ENCODE measurements at places on chromosomes 16 and 17.
A peak's percentile ranks its signal among the peaks of the same experiment; 100 is the strongest.

DNA sequence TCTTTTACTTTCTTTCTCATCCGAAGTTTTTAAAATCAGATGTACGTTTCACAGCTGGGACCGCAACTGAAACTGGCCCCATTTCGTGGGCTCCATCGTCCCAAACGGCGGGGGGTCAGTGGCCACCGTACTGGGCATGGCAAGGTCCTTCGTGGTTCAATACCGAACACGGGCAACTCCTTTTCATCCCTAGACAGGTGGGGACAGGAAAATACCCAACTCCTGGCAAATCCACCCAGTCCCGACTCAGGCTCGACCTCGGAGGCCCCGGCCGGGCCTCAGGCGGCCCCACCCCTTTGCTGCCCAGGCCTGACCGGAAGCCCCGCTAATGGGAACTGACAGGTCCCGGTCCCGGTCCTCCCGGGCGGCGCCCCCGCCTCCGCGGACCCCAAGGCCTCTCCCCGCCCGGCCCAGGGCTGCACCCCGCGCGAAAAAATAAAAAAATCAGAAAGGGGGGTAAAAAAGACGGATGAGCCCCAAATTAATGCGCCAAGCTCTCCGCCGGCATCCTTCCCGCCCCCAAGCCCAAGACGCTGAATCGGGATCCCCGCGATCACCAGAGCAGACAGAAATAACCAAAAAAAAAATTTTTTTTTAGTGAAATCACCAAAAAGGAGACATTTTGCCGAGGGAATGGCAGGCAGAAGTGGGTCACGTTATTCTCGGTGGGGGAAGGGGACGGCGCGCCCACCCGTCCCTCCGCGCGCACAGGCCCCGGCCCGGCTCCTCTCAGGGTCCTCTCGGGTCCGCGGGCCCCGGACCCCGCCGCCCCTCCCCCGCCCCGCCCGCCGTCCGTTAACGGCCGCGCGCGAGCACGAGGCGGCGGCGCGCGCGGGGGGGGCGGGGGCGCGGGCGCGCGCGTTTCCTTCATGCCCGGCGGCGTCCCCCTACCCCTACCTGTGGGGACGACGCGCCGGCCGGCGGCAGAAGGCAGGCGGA lies 562 bp downstream of the ZC3H7A start:
- DNase-seq, result peak; percentile 52

GRCh38 chr17:18968945-18969887 lies 17.3 kb downstream of the SLC5A10 start:
- DNase-seq, result no peak

DNA sequence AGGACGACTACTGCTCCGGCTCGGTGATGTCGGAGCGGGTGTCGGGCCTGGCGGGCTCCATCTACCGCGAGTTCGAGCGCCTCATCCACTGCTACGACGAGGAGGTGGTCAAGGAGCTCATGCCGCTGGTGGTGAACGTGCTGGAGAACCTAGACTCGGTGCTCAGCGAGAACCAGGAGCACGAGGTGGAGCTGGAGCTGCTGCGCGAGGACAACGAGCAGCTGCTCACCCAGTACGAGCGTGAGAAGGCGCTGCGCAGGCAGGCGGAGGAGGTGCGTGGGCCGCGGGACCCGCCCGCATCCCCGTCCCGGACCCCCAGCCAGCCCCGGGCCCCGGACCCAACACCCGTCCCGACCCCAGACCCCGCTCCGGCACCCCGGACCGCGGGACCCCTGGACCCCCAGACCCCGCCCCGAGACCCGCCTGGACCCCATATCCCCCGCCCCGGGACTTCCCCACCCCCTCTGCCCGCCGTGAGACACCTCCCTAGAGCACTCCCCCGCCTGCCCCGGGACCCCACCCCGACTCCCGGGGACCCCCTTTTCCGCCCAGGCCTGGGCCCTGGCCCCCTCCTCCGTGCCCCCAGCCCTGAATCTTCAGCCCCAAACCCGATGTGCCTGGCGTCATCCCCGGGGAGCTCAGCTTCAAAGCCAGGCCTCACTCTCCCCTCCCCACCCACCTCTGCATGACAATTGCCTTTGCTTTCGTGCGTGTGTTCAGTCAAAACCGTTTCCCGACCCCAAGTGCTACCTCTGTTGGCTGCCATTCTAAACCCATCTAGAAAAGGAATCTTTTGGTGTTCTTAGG lies 594 bp downstream of the MAPK8IP3 start:
- peak; percentile 13 for DNase-seq

DNA sequence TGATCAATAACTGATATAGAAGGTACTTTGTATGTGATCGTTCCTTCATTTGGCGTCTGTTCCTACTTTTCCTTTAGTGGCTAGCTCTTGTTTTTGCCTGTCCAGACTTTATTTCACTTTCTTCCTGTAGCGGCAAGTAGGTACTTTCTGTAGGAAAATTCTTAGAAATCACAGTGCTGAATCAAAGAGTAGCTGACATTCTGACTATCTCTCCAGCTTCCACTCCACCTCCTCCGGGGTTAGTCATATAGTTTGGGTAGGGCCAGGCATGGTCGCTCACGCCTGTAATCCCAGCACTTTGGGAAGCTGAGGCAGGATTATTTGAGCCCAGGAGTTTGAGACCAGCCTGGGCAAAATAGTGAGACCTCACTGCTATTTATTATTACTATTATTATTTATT lies 29.9 kb upstream of the PAFAH1B1 start:
- DNase-seq, result no peak

GRCh38 chr16:74726716-74727115 lies 26.1 kb upstream of the MLKL start:
- DNase-seq, result peak; percentile 96

DNA sequence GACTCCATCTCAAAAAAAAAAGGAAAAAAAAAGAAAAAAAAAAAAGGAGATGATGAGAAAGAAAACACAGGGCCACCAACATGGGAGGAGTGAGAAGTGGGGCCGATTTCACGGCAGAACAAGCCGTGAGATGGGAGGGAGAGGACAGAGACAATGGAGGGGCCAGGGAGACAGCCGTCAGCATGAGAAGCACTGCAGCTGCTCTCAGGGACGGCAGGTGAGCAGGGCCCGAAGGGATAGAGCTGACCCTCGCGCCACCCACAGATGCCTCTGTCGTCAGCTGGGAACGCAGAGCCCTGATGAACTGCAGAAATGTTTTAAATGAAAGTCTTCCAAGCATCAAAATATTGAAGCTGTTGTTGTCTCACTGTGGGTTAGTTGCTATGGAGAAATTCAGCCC lies 20.3 kb downstream of the PITPNM3 start:
- DNase-seq, result no peak

DNA sequence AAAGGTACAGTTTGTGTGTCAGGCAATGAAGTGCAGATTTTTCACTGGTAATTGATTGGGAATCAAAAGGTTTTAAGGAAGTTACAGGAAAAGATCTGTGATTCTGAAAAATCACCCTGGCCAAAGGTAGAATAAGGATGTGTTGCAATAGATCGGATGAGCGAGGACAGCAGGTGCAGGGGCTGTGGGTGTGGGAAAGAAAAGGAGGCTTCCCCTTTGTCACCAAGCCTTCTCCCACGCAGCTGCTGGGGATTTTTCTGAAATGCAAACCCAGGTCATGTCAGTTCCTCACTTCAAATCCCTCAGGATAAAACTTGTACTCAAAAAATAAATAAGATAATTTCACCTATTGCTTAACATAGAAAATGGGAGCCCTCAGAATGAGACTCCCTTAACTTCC lies 47.9 kb upstream of the ARHGAP17 start:
- DNase-seq, result peak; percentile 73

- peak; percentile 51 for DNase-seq
These were observed 104.9 kb downstream of the ADCY9 start for GRCh38 chr16:4011225-4011939.
